ENCODE measurements at places on chromosomes 13 and 19. TPM values are rescaled to one million over a fixed set of nuclear protein-coding genes. Genes with fewer than 3 reads are reported as not detected.

Gene GNA15
- not detected for total RNA-seq

GRCh38 chr19:36266375-36266961 lies 51.6 kb downstream of the ZNF146 start:
- DNase-seq: no peak

Gene PSG2
- total RNA-seq: not detected

DNA sequence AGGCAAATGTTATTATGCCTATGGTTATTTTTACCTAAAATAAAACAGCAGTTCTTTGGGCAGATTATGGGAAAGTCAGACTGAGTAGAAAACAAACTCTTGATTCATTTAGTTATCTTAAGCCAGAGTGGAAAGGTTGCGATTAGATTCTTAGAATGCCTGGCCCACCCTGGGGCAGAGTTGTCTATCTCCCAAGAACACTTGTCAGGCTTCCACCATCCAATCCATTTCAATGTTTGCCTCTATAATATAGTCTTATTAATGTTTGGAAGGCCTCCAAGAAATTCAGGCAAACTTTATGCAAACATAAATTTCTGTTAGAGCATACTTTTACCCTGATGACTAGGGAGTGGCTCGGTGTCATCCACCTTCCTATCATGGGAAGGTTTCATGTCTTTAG lies 207.0 kb downstream of the SLITRK6 start:
- no peak for DNase-seq

DNA sequence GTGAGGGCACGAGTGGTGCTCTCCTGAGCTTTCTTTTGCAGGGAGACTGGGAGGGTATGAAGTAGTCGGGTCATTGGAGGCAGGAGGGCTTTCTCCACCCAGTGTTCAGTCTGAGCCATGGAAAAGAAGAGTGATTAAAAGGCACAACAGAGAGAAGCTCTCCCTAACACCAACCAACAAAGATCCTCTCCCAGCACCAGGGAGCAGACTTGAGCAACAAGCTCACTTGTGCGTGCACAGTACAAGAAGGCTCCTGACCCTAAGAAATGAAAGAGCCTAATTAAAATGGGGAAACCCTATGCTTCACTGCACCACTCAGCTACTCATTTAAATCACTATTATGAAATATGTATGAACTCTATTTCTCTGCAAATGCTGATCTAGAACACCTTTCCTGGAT lies 276.3 kb upstream of the SOX21 start:
- DNase-seq: no peak

Gene NMRK2
- total RNA-seq: not detected

DNA sequence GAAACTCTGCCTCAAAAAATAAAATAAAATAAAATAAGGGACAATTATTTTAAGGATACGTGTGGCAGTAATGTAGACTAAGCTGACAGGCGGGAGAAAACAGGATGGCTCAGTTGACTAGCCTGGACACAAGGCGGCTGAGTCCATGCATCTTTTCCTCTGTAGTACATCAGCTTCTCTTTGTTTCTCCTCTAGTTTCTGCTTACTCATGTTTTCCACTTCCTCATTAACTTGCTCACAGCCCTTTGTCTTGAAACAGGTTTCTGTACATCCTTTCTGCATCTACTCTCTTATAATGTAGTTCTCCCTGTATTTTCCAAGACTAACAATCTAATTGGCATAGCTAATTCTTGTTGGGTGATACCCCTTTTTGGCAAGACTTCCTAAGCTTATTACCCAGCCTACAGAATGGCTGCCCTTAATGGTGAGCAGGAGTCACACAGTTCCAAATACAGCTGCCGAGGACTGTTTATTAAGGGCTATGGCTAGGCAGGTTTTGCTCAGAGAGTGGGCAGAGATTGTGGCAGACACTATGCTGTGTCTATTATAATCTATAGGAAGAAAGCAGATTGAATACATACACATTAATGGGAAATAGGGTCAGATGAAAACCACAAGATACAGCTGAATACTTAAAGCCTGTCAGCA lies 58.7 kb upstream of the KLF5 start:
- no peak for DNase-seq

DNA sequence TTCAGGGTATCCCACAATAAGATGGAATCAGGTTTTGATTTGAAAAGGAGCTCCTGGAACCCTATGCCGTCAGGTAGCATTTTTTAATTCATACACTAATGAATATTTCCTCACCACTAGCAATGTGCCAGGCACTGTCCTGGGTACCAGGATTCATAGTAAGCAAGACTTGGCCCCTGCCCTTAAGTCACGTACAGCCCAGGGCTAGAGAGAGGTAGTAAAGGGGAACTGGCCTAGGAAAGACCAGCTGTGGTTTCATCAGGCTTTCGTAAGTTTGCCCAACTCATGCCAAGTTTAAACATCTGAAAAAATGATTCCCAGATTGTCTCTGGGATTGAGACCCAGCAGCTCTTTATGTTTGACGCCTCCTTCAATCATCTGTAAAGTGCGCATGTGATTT lies 45.9 kb upstream of the AMER2 start:
- no peak for DNase-seq

Gene RDH8
- total RNA-seq: not detected

Measured in SJSA1 (cell line).